ENCODE measurements at places on chromosomes 7 and 10.

DNA sequence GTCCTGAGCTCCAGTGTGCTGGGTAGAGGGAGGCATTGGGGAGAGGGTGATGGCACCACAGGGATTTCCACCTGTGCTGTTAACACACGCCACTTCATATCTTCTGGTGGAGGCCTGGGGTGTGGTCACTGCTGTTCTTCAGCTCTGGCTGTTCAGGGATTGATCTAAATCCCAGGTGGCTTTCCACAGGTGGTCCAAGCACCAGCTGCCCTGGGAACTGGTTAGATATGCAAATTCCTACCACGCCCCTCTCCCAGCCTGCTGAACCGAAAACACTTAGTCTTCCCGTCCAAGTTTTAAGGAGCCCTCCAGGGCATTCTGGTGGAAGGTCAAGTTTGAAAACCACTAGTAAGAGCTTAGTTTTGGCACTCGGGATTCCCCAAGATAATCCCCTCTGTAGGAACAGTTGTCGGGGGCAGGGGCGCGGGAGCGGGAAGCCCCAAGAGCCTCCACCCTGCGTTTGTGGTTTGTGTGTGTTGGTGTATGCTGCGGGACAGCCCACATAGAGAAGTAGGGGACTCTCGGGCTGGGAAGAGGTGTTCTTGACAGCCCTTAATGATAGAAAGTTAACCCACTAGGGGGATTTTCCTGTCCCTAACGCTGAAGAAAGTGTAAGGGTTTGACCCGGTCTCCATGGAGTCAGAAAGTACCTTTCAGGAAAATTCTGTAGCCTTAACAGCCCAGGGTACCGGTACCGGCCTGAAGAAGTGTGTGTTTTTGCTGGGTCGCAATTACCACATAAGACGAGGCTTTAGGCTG, 5.1 kb downstream of the DEPP1 start:
- DNase-seq = no peak

GRCh38 chr10:44413416-44413815, 28.5 kb upstream of the CXCL12 start:
- no peak for DNase-seq

GRCh38 chr7:47170516-47170915, 411.4 kb downstream of the TNS3 start:
- no peak for DNase-seq

GRCh38 chr7:107922886-107923285, 31.9 kb downstream of the DLD start:
- no peak for DNase-seq

- DNase-seq = no peak
Observed at GRCh38 chr10:3820255-3820654, 35.2 kb upstream of the KLF6 start.

DNA sequence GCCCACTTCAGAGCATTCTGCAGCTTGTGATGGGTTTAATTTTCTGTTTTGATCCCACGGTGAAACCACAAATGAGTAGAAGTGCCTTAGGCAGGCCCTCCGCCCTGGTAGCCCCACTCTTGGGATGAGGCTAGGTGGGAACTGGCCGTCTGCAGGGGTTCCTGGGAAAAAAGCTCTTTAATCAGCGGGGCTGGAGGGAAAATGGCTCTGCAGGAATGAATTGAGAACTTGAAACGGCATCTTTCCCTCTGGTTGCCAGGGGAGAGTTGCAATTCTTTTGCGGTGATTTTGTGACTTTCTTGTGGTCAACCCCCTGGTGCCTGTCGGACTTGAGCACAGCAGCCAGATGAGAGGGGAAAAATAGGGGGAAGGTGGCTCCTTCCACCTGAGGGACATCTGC, 32.7 kb downstream of the COL26A1 start:
- no peak for DNase-seq

Data from AML-193 (cell line).